ENCODE measurements at places on chromosomes 2 and 18.
A peak's percentile ranks its signal among the peaks of the same experiment; 100 is the strongest.

GRCh38 chr2:102050854-102051391 lies 59.2 kb downstream of the IL1R2 start:
- no peak for DNase-seq

DNA sequence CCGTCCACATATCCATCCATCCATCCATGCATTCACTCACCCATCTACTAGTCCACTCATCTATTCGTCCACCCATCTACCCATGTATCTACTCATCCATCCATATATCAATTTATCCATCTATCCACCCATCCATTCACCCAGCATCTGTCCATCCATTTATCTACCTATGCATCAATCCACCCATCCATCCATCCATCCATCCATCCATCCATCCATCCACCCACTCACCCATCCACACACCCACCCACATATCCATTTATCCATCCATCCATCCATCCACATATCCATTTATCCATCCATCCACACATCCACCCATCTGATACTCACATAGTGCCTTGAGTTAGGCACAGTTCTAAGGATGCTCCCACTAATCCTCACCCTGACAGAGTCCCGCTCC lies 99.0 kb downstream of the MBP start:
- DNase-seq, result no peak

GRCh38 chr2:218256612-218257350 lies 4.0 kb upstream of the GPBAR1 start:
- no peak for DNase-seq

GRCh38 chr2:76464310-76464709 lies 753.6 kb upstream of the GCFC2 start:
- no peak for DNase-seq

GRCh38 chr2:175233135-175233719 lies 51.7 kb upstream of the ATP5MC3 start:
- no peak for DNase-seq

GRCh38 chr2:101775092-101775491 lies 77.6 kb downstream of the MAP4K4 start:
- no peak for DNase-seq

DNA sequence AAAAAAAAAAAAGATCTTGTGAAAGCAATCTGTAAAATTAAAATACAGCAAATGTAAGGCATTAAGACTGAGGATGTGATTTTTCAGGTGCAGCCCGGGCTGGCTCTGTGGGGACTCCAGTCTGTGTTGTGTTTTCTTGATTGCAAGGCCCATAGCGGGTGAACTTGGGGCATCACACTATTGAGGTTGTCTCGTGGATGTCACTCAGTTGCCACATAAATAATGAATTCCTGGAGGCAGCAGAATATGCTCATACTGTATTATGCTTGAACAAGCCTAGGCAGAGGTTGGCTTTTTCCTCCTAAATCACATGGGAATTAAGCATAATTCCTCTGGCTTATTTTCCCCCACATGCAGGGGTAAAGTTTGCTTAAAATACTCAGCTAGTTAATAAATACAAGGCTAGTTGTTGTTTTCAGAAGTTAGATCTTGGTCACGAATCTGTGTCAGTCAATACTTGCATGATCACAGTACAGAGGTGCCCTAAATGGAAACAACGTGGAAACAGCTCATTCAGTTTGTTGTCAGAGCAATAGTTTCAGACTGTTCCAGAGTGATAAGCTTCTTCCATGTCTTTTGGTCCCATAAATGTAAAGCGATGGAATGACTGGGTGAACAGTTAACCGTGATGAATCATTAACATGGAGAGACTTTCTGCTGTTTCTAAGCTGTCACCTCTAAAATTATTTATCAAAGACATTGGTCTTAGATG lies 16.4 kb downstream of the GEMIN6 start:
- no peak for DNase-seq

GRCh38 chr2:73034661-73035375 lies 36.7 kb downstream of the SFXN5 start:
- DNase-seq, result no peak

DNA sequence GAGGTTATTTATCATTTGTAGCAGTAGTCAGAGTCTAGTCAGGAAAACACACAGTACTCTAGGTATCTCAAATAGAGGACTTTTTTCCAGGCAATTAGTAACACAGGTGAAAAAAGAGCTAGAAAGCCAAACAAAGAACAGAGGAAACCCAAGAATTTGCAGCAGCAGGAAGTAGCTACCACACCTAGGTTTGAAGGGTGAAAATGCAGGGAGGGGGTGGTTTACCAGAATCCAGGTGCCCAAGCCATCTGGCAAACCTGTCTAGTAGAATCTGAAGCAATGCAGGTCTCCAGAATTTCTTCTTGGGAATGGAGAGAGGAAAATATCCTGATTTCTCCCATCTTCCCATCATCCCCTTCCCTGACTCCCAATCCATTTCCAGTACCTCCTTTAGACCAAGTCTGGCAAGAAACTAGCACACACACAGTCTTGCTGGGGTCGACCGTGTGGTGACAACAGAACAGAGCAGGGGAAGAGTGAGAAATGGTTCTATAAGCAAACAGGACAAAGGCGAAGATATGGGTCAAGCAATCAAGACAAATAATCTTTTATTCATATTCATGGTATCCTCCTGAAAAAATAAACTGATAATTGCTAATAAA lies 231.9 kb upstream of the MMADHC start:
- DNase-seq, result no peak

DNA sequence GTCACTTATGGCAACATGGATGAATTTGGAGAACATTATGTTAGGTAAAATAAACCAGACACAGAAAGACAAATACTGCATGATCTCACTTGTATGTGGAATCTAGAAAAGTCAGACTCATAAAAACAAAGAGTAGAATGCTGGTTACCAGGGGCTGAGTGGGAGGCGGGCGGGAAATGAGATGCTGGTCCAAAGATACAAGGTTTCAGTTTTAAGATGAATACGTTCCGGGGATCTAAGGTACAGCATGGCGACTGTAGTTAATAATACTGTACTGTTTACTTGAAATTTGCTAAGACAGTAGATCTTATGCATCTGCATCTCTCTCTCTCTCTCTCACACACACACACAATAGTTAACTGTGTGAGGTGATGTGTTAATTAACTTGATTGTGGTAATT lies 14.2 kb downstream of the FAM110C start:
- DNase-seq, result no peak

DNA sequence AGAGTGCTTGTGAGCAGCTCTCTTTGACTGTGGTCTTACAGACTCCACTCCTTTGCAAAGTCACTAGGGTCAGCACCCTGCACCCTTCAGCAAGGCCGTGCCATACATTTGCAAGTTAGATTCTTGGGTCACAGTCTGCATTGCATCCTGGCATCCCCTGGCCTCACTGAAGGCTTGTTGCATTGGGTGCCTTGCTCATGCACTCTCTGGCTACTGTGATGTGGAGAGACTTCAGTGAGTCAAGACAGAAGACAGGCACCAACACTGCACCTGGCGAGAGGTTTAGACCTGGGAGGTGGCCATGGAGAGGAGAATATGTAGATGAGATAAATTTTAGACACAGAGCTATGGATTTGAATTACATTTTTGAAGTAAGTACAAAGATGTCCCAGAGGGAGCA lies 146.4 kb upstream of the COPS8 start:
- no peak for DNase-seq

DNA sequence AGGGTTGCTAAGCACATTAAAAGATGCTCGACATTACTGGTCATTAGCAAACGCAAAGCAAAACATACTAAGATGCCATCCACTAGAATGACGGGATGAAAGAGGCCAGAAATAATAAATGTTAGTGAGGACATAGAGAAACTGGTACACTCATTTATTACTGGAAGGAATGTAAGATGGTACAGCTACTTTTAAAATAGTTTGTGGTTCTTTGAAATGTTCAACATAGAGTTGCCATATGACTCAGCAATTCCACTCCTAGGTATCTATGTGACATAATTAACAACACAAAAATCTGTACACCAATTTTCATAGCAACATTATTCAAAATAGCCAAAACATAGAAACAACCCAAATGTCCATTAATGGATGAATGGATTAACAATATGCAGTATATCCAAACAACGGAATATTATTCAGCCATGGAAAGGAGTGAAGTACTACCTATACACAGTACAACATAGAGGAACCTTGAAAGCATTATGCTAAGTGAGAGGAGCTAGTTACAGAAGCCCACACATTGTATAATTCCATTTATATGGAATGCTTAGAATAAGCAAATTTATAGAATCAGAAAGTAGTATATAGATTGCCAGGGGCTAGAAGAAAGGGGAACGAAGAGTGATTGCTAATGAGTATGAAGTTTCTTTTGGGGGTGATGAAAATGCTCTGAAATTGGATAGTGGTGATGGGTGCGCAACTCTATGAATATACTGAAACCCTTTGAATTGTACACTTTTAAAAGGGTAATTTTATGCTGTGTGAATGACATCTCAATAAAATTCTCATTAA lies 61.9 kb upstream of the IL1R1 start:
- no peak for DNase-seq

DNA sequence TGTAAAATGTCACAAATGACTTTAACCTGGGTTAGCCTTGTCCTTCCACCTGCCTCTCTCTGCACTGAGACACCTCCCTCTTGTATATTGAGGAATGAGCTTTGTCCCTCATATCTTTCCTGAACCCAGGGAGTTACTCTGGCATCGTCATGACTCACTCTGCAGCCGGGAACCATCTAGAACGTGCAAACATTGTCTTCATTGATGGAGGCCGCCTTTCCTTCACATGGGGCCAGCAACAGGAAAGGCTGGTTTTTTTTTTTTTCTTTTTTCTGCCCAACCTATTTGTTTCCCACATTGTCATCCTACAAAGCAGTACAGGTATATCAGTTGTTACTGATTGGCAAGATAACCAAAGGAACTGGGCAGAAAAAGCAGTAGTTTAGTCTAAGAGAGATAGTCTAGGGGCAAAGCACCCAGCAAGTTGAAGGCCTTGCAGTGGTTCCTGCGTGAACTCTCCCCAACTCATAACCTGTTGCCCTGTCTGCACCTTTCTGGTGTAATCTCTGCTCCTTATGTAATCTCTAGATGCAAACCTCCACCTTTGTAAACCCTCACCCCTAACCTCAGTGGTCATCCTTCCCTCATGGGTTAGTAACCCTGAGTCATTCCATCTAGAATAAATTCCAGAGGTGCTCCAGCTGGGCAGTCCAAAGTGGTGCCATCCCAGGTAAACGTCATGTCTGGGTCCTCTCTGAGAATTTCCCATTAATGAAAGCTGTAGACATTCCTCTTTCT lies 38.3 kb downstream of the SLC40A1 start:
- no peak for DNase-seq

- DNase-seq, result no peak
These were observed 10.7 kb downstream of the CAB39 start for GRCh38 chr2:230723363-230723762.

- DNase-seq, result no peak
These were observed 58.2 kb downstream of the COPS8 start for GRCh38 chr2:237143676-237144440.

DNA sequence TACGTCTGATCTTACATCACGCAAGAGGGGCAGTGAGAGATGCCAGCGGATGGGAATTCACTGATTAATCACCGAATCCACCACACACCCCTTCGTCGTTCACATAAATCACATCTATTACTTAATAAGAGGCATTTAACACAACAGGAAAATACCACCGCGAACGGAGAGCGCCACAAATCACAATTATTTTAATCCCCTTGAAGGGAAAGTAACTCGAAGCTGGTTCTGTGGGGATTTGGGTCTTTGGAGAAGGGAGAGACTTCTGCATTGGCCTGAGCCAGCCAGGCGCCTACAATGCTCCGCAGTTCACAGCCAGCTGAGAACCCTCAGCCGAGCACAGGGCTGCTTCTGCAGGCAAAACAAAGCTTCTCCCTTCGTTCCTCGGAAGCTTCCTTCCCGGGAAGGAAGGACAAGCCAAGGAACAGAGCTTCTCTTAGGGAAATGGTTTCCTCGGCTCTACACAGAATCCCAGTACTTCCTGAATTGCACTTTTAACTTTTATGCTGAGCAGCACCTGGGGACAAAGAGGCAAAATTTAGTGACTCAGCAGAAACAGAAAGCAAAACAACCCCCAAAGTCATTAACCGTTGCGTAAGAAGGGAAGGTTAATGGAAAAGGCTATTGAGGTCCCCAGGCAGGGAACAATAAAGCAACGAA lies at the start of gene LRP1B:
Gene LRP1B, minus strand, starts transcription at position 7 of the 660 bp plus-strand sequence. CDS start 287 bp downstream, outside the sequence.
- peak; percentile 23 for DNase-seq

DNA sequence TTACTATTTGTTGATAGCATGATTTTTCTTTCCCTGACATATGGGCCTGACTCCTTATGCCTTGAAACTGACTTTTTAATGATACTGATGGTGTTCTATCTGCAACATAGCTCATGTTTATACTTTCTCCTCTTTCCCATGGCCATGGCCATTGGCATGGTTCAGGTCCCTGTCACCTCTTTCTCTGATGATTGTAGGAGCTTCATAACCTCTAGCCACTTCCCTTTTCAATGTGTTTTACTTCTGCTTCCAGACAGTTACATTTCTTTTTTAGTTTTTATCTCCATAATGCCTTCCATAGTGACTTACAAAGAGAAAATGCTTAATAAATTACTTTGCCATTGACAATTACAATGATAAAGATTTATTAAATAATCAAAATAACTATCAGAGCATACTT lies 177.9 kb upstream of the SETBP1 start:
- DNase-seq, result no peak

GRCh38 chr18:22441638-22442037 lies 23.9 kb upstream of the CTAGE1 start:
- no peak for DNase-seq

- no peak for DNase-seq
These were observed 5.7 kb downstream of the RHOB start for GRCh38 chr2:20452551-20452950.

- no peak for DNase-seq
These were observed 35.5 kb upstream of the SP5 start for GRCh38 chr2:170679607-170680079.

DNA sequence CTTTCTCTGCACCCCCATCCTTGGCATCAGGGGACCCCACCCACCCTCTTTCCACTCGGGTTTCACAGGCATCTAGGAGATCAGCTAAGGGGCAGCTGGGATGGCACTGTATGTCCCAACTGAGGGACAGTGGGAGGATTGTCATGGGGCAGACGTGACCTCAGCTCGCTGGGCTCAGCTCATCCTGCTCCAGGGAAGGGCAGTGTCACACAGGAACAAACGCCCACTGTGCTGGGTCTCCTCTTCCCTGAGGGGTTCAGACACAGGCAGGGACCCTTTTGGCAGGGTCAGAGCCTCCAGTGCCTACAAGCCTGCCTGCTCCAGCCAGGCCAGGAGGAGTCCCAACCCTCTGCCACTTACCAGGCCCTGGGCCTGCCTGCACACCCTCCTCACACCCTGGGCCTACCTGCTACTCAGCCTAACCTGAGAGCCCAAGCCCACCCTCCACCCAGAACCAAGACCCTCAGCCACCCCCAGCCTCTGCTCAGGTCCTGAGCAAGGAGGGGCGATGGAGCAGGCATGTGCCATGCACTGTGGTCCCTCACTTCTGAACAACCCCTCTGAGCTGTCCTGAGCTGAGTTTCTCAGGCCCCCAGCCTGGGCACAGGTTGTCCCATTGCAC lies 68.2 kb downstream of the HS1BP3 start:
- DNase-seq, result no peak

DNA sequence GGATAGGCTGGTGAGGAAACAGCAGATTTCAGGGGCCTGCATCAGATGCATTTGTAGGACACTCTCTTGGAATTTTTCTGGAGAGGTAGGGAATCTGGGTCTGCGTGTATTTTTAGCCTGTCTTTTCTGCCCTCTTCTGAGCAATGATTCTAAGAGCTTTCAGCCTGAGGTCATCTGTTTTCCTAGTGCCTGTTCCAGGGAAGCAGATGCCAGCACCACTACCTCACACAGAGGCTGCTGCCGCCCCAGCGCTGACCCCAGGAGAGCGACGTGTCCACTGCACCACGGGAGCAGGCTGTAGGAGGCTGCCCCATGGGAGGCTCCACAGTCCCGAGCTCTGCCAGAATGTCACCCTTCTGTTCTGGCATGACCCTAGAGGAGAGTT lies 316.5 kb downstream of the CYP26B1 start:
- no peak for DNase-seq

Measured in GM13977 (cell line).